Stimulated activated CD8-positive, alpha-beta memory T cell treated with anti-CD3 and anti-CD28 coated beads, Interleukin-7, amount 100 ng/mL, for 4 hours (primary cell): ENCODE measurements at places on chromosomes 16 and 17.
A peak's percentile ranks its signal among the peaks of the same experiment; 100 is the strongest.

DNA sequence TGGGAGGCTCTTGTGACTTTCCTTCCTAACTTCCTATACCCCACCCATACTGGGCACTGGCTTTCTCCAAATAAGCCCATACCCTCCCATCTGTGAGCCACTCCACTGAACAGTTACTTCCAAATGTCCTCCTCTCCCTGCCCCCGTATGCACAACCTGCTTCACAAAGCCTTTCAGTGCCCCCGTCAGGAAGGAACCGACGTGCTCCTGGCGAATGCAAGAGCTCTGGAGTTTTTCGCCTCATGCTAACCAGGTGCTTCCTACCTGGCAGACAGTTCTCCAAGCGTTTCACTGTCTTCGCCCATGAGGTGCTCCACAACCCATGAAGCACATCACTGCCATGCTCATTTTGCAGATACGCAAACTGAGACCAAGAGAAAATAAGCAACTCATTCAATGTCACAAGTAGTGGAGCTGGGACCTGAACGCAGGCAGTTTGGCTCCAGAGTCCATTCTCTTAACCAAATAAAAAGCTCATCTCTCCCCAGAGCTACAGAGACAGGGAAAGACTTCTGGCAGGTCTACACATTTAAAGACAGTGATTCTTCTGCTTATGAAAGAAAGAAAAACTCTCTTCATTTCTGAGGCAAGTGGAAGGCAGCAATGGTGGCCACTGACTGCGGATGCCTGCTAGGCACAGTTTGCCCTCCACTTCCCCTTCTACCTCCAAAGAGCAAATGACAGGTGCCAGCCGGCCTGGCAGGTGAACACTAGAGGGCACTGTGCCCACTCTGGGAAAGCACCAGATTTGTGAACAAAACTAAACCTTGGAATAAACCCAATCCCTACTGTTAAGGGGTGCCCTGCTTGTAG, 23.8 kb downstream of the SPHK1 start:
- peak; percentile 44 for DNase-seq

- no peak for DNase-seq
Measured at GRCh38 chr16:72787130-72787513, 260.8 kb downstream of the ZFHX3 start.

DNA sequence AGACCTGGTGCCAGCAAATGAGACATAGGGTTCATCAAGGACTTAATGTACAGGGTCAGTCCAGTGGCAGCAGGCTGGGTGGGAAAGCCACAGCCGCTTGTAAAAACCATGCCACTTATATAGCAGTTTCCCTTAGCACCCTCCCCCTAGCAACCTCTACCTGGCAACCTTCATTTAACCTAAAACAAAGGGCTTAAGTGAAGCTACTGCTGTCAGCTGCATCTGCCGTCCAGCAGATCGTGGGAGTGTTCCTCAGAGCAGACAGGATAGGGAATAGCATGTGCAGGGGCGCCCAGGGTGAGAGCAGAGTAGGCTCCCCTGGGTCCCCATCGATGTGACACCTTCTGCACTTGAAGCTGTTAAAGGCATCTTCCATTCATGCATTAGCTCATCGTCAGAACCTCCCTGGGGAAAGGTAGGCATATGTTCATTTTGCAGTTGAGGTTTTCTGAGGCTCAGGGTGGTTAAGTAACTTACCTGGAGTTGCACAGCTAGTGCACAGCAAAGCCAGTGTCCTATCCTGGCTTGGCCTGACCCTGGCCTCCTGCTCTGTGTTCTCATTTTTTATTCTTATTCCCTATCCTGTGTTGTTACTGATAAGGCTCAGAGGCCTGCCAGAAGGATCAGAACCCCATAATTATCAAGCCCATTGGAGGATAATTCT, 112.5 kb downstream of the SOCS1 start:
- DNase-seq: no peak

- DNase-seq: peak; percentile 12
Measured at GRCh38 chr16:79042886-79043285, 557.7 kb downstream of the MAF start.

DNA sequence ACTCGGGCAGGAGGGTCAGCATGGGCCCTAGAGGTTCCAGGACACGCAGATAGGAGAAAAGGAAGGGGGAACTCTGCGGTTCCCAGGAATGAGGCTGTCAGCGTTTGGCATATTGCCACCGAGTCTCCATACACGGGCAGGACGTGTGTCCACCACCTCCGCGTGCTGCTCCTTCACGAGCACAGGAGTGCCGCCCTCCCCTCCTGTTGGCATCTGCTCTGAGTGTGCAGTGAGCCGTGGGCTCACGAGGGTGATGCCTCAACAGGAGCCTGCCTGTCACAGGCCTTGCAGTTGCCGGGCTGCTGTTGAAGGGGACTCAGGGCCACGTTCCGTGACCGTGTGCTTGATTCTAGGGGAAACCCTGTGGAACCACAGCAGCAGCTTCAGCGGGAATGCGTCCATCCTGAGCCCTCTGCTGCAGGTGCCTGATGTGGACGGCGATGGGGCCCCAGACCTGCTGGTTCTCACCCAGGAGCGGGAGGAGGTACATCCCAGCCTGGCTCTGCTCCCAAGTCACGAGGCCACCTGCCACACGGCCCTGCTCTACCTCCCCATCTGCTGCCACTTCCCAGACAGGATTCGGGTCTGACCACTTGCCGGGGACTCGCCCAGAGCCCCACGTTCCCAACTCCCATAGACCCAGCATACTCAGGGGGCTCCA, 14.6 kb downstream of the RGS11 start:
- no peak for DNase-seq

- DNase-seq: no peak
Measured at GRCh38 chr17:50036455-50037261, 19.3 kb upstream of the ITGA3 start.

- DNase-seq: no peak
Measured at GRCh38 chr16:52863000-52863399, 189.7 kb downstream of the CHD9NB start.
